ENCODE measurements at places on chromosomes 12 and 14. TPM values are rescaled to one million over a fixed set of nuclear protein-coding genes. Genes with fewer than 3 reads are reported as not detected.
A peak's percentile ranks its signal among the peaks of the same experiment; 100 is the strongest.

The KLRF2 gene
- not detected for total RNA-seq

DNA sequence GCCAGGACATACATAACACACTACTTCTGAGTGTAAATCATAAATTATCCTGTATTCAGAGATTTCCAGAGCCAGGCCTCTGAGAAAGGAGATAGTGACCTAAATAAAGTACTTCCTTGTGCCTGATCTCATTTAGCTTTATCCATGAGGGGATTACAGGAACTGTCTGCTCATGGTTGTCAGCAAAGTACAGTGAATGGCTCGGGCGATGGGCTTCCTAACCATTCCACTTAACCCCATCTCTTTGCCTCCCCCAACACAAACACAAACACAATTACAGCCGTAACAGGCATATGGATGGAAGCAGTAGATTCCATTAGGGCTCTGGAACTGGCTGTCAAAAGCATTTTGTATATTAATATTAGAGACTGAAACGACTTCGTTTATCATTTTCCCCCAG is 206.7 kb upstream of the CPNE8 start:
- DNase-seq, result no peak

The EIF2S1 gene
- total RNA-seq, result 210 TPM

DNA sequence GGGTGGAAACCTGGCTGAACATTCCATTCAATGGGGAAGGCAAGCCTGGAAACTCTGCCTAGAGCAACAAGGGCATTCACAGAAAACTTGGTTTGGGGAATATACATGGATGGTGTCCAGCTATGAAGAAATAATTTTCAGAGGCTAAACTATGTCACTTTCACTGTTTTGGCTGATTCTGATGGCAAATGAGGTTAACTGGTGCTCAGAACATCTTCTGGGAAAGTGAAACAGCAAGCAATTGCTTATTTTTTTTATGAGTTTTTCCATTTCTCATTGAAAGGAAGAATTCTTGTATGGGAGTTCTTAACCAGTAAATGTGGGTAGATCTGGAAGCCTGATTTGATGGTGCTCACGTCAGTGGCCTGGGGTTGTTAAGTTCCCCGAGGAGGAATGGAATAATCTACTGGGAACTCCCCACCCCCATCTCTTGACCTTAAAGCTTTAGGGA is 132.8 kb upstream of the BTG1 start:
- no peak for DNase-seq

DNA sequence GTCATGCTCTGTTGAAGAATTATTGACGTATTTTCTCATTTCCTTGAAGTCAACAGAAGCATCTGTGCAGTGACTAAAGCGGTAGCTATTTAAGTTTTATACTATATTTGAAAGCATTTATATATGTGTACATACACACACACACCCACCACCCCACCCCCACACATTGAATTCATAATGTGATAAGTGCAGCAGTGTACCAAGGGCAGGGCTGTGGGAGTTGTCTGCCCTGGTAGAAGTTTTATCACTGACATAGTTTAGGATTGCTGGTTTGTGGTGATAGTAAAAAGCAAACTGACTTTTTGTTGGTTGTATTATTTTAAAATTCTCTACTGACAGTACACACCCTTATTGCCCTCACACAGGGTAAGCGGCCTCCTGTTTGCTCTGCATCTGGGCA is 39.1 kb downstream of the GAS2L3 start:
- DNase-seq, result no peak

The SLCO1C1 gene
- not detected for total RNA-seq

The RERGL gene
- total RNA-seq, result not detected

- no peak for DNase-seq
Measured at GRCh38 chr12:77995436-77996167, 164.9 kb downstream of the NAV3 start.

The CLEC2A gene
- not detected for total RNA-seq

- DNase-seq, result no peak
Measured at GRCh38 chr12:52364901-52365489, 2.3 kb downstream of the KRT85 start.

DNA sequence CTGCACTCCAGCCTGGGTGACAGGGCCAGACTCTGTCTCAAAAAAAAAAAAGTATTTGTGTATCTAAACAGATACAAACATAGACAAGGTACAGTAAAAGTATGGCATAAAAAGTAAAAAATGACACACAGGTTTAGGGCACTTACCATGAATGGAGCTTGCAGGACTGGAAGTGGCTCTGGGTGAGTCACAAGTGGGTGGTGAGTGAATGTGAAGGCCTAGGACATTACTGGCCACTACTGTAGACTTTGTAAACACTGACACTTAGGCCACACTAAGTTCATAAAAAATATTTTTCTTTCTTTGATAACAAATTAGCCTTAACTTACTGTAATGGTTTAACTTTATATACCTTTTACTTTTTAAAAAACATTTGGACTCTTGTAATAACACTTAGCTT is 38.0 kb upstream of the EIF5 start:
- no peak for DNase-seq

DNA sequence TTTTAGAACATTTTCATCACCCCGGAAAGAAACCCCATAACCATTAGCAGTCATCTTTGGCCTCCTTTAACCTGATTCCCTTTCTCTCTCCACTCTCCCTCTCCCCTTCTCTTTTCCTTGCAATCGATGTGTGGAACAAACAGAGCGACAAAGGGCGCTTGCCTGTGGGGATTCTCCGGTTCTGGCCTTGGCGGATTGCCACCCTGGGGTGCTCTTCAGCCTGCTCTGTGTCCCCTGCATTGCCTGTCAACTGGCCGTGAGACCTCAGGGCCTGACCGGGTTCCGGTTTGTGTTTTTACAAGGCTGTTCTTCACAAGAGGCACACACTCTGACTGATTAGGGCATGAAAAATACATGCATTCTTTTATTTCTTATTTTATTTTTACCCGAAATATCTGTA is 27.8 kb downstream of the LRTM2 start:
- DNase-seq, result no peak

DNA sequence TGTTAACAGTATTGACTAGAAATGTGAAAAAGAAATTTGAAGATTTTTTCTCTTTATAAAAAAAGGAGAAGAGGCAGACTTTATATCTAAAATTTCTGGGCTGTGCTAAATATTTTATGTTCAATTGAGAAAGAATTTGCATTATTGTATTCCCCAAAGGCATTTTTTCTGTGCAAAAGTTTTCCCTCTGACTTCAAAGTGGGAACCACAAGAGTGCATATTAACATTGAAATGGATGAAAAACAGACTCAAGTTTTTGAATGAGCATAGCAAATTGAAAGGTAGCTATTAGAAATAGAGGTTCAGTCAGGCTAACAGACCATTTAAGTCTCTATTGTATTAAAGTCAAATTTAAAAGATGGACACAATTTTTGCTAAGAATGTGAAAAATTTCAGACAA is 95.2 kb downstream of the RASSF9 start:
- DNase-seq, result no peak

The A2M gene
- not detected for total RNA-seq

DNA sequence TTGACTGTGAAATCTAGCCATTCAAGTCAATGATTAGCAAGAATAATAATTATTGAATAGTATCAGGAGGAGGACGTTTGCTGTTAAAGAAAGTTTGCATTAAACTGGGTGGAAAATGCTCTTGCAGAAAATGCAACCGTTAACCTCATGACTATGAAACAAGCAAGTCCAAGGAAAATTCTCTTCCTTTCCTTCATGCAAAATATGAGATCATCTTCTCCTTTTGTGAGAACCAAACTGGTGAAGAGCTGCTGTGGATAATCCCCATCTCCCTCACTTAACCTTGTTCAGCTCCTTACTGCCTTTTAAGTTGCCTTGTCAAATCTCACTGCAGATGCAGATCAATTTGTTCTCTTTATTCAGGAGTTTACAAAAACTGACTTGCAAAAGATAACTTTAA is 142.5 kb downstream of the BCAT1 start:
- DNase-seq, result no peak

GRCh38 chr12:33676866-33677265 is 237.2 kb upstream of the SYT10 start:
- DNase-seq, result no peak

- DNase-seq, result no peak
Measured at GRCh38 chr14:77991128-77991772, 178.9 kb upstream of the NRXN3 start.

DNA sequence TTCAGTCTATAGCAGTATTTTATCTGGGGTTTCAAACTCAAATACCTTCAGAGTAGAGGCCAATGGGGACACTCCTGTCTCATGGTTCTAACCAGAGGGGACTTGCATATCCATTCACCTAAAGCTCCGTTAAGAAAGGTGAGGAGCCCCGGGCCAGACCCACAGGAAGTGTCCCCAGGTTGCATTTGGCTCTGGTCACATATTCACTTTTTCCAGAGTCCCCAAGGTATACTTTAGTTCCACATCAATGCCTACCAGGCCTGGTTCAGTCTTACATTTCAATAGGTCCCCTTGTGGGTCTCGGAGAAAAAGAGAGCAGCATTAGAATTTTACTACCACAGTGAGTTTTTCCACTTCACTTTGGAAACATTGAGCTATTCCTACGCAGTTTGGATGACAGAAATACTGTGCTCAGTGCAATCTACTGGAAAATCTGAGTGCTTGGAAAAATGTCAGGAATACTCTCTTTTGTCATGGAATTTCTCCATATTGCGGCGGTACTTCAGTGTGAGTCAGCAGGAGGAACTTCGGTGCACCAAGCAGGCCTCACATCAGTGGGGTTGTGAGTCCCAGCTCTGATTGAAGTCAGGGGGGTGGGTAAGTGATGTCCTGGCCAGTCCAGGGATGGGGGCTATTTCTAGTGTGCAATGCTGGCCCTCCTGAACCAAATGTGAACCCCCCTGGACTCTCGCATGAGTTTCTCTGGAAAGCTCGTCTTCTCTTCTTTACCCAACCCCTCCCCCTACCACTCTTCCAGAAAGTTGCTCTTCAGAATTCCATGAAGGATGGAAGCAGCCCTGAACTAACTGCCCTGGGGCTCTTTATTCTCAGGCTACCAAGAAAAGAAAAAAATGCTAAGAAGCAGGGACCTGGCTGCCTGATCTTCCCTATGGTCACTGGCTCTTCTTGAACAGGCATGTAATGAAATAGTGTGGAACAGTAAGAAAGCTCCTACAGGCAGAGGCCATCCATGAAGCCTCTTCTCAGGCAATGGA is 184.7 kb downstream of the PRKCH start:
- DNase-seq, result peak; percentile 57

DNA sequence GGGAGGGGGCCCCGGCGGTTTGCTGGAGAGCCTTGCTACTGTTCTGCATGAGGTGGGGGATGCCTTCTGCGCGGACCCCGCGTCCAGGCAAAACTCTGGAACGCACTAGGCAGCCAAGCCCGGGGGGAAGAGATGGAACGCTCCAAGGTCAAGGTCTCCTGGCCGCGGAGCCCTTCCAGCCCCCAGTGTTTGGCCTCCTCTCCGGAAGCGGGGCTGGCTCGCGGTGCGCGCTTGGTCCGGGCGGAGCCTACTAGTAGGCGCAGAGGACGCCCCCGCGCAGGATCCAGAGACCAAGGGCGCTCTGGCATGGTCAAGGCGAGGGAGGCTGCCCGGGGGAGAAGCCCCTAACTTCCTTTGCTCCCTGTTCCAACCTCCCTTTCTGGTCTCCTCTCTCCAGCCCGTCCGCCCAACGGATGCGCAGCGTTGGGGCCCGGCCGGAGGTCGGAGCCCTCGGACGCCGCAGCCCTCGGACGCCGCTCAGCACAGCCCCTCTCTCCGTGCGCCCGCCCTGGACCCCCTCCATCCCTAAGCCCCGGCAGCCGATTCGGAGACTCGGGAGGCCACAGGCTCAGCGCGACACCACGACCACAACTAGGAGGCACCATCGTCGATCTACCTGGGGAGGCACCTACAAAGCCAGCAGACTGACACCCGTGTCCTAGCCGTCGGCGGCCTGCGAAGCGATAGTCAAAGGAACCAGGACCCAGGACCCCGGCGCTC is 669 bp upstream of the KCNK13 start:
- DNase-seq, result peak; percentile 20

DNA sequence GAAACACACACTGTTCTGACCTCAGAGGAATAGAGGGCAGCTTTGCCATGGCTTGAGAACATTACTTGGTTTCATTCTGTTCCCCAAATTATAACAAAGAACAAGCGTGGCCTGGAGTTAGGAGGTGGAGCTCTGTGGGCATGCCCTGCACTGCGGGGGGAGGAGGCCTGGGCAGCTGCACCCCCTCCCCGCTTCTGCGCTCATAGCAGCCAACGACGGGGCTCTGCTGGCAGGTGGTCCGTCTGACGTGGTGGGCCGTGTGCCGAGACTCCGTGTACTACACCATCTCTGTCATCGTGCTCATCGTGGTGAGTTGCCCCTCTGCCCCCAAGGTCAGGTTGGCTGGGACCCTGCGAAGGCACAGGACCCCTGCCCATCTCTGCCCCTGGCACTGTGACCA is 70.4 kb upstream of the RIN3 start:
- no peak for DNase-seq

- DNase-seq, result no peak
Measured at GRCh38 chr14:99224116-99224910, 47.7 kb downstream of the BCL11B start.

DNA sequence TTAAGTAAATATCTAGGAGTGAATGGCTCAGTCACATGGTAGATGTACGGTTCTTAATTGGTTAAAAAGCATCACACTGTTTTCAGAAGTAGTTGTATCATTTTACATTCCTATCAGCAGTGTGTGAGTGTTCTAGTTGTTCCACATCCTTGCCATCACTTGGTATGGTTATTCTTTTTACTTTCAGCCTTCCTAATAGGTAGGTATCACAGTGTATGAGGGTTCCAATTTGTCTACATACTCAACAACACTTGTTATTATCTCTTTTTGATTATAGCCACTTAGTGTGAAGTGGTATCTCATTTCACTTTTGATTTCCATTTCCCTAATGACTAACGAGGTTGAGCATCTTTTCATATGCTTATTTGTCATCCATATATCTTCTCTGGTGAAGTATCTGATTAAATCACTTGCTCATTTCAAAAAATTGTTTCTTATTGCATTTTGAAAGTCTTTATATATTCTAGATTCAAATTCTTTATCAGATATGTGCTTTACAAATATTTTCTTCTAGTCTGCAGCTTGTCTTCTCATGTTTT is 3.5 kb upstream of the SPRYD3 start:
- no peak for DNase-seq

DNA sequence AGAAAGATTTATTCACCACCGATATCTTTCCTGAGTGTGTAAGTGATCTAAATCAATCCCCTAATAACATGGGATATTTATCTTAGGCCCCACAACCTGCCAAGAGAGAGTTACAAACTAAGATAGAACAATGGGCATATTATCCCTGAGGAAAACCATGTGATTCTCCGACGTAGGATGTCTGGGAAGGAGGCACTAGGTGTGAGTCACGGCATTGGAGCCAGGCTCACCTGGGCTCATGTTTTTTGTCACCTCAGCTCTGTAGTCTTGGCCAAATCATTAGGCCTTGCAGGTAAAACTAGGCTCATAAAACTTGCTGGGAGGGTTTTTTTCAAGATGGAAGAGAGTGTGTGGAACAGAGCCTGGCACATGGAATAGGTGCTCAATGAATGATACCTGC is 129.7 kb upstream of the PLEKHG7 start:
- DNase-seq, result no peak

The POTEG gene
- not detected for total RNA-seq

DNA sequence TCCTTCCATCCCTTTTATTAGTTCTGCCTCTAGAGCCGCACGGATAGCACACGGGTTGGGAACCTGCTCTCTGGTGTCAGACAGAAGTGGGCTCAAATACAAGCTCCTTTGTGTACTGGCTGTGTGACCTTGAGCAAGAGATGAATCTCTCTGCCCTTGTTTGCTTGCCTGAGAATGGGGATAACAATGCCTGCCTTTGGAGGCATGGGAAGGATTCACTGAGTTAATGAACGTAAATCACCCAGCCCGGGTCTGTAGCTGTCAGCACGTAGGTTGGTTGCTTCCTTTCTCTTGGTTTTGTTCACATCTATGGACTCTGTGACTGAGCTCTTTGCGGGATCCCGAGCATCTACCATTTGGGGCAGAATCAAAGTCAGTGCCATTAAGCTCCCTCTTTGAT is 79.3 kb upstream of the NRXN3 start:
- no peak for DNase-seq
